ENCODE measurements at places on chromosomes 3 and 15. TPM values are rescaled to one million over a fixed set of nuclear protein-coding genes. Genes with fewer than 3 reads are reported as not detected.

CCR1 gene
- total RNA-seq = under 0.01 TPM

FGD5 gene
- 0.85 TPM for total RNA-seq

XCR1 gene
- total RNA-seq = not detected

OR5K2 gene
- not detected for total RNA-seq

PLSCR2 gene
- not detected for total RNA-seq

TCAIM gene
- total RNA-seq = 36.6 TPM

RTP3 gene
- not detected for total RNA-seq

CPEB1 gene
- total RNA-seq = 13.8 TPM

ANKRD34C gene
- not detected for total RNA-seq

PDCD6IP gene
- 260 TPM for total RNA-seq

LTF gene
- 0.38 TPM for total RNA-seq

FES gene
- 15.7 TPM for total RNA-seq

FRMD5 gene
- total RNA-seq = 14.9 TPM
